ENCODE measurements at places on chromosomes 4 and X.

DNA sequence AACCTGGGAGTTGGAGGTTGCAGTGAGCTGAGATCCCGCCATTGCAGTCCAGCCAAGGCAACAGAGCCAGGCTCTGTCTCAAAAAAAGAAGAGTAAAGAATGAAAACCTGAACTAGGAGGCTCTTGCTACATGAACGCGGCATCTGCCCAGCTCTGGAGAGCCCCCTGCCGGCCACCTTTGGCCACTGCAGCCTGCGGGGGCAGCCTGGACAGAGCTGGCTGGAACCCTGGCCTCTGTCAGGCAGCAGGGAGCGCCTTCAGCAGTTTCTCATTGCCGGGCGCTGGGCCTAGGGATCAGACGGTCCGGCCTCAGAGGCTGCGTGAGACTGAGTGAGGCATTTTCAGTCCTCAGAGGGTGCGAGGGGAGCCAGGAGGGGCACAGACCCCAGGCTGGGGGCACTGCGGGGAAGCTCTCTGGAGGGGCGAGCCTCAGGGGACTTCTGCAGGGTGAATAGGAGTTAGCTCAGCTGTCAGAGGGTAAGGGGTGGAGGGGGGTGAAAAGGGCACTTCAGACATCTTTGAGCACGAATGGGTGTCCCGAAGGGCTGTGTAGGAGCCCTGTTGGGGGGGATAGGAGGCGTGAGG lies 17.5 kb downstream of the DOK7 start:
- DNase-seq: peak; percentile 82

GRCh38 chr4:25658357-25658771 lies 2.7 kb downstream of the SLC34A2 start:
- no peak for DNase-seq

DNA sequence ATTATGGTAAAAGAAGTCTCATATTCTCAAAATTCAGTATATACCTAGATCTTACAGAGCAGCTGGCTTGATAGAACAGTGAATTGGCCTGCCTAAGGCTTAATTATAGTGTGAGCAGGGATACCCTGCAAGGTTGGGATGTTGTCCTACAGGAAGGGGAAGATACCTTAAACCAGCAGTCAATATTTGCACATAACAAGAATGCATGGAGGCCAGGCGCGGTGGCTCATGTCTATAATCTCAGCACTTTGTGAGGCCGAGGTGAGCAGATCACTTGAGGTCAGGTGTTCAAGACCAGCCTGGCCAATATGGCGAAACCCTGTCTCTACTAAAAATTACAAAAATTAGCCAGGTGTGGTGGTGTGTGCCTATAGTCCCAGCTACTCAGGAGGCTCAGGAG lies 58.7 kb upstream of the ABCG2 start:
- DNase-seq: no peak

DNA sequence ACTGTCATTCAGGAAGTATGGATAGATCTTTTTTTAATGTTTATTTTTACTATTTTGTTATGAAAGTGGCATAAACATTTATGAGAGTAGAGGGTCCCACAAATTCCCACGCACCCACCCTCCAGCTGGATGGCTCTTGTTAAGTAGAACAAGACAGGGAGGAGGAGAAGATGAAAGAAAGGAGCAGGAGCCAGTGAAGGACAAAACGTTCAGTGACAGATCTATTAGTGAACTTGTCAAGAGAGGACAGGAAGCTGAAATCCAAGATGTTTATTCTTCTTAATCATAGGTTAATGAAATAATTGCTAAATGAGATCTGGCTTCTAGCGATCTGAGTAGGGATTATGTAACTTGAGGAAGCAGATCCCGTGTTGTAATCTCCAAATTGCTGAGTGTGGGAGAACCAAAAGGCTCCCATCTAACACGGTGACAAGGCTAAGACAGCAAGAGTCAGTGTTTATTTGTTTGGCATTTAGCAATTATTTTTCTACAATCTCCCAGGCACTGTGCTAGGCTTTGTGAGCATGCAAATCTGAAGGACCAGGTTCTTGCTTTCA lies 162.5 kb downstream of the SHROOM3 start:
- DNase-seq: no peak

DNA sequence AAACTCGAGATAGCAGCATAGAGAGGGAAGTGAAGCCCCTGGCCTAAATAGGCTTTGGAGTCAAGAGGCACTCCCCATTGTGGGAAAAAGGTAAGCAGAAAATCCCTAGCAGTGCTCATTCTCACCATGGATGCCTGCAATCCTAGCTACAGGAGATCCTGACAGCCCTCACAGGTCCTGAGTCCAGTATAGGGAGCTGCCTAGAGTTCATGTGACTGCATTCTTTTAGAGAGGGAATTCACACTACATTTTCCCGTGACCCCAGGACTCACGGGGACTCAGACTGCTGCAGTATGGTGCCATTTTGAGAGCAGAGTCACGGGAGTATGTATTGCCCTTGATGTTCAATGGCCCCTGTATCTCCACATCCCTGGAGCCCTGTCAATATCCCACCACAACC lies 82.4 kb downstream of the MAGED1 start:
- DNase-seq: no peak

GRCh38 chrX:42385730-42386129 lies 392.2 kb downstream of the PPP1R2C start:
- DNase-seq: no peak

- DNase-seq: no peak
These were observed 18.2 kb downstream of the MRPL1 start for GRCh38 chr4:77880784-77881183.

GRCh38 chr4:23365086-23365485 lies 524.8 kb downstream of the PPARGC1A start:
- DNase-seq: no peak

GRCh38 chr4:169305651-169306050 lies 34.9 kb upstream of the SH3RF1 start:
- DNase-seq: no peak

DNA sequence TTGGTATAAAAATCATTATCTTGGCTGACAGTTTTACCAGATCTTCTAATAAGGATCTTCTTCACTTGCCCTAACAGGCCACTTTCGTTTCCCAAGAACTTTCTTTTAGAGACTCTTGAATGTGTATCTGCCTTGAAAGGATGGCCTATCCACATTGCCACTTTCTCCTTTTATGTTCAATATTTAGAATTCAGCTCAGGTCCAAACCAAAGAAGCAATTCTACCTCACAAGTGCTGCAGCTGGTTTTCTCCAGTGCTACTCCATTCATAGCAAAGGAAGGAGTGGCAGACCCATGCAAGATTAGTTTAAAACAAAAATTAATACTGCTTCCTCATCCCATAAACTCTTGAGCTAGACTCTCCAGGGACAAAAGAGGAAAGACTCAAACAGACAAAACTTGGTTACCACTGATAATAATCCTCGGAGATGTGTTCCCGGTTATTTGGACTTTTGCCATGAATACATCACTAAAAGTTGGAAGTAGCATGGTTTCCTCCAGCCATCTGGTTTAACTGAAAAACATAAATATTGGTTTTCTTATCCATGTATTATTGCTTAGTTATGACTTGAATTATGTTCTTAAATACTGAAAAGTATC lies 401.8 kb downstream of the PABPC4L start:
- DNase-seq: no peak

DNA sequence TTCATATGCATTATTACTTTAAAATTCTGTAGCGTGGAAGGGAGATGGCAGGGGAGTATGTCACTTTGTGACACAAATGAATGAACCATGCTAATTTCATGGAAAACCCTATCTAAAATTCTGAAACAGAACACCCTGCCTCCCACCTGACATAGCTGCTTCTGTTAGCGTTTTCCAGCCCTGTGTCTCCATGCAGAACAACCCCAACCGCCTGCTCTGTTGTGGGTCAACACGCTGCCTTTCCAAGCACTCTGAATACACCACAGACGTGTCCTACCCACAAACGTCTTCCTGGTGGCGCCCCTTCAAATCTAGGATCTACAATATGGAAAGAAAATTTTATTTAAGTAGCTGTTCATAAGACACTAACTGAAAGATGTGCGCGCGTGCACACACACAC lies 238.6 kb downstream of the TRIML1 start:
- no peak for DNase-seq

- no peak for DNase-seq
These were observed 88.7 kb downstream of the SLC16A2 start for GRCh38 chrX:74509989-74510388.

GRCh38 chr4:110970642-110971041 lies 347.8 kb upstream of the PITX2 start:
- DNase-seq: no peak

- DNase-seq: no peak
These were observed 171.9 kb downstream of the GUCY2F start for GRCh38 chrX:109310031-109310430.

GRCh38 chr4:17480210-17480927 lies 31.5 kb downstream of the QDPR start:
- DNase-seq: no peak

DNA sequence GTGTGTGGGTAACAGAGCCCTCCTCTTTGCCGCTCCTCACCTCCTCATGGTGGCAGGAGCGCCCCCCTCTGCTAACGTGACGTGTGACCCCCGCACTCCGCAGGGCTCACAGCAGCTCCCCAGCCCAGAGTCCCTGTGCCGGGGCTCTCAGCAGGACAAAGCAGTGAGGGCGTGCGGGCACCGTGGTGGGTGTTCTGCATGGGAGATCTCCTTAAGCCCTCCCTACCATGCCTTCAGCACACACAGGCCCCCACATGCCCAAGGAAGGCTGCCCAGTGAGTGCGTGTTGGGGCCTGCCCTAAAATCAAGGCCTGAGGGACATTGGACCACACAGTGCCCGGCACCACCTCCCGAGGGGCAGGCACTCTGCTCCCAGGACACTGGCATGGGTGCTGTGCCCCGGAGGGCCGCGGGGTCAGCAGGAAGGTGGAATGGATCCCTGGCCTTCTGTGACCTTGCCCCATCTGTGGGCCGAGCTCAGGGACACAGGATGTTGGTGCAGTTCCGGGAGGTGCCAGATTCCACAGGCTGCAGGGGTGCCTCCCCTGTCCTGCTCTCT lies 10.1 kb downstream of the PSAPL1 start:
- no peak for DNase-seq

- no peak for DNase-seq
These were observed 24.8 kb downstream of the KLF3 start for GRCh38 chr4:38688676-38689355.

GRCh38 chr4:184728858-184729257 lies 5.0 kb downstream of the CENPU start:
- no peak for DNase-seq

DNA sequence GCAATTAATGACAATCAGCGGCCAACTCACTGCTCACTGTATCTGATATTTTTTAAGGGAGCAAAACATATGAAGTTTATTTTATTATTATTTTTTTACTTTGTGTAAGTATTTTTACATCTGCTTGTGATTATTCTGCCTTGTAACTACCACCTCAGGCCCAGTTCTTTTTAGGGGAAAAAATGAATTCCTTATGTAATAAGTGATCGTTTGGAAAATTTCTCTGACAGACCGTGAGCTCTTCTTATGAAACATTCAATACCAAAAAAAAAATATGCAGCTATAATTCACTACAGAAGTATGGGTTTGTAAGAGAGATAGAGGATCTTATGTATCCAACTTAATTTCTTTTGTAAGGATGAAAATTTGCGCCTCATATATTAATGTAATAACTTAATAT lies 33.5 kb upstream of the STOX2 start:
- no peak for DNase-seq

DNA sequence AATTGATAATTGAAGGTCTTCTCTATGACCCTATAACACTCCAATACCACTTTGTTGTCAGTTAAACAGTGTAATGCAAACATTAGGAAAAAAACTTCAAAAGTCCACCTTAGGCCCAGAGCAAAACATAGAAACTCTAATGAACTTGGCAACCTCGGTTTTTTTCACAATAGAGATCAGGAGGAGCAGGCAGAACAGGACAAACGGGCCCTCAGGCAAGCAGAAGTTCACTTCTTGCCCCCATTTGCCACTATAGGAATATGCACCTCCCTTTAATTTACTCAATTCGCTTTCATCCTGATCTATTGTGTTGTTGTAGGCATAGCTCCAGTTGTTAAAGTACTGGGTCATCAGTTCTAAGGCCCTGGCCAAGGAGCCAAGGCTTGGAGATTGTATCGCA lies 18.2 kb downstream of the ACOX3 start:
- no peak for DNase-seq

GRCh38 chr4:48909697-48910096 lies 3.1 kb upstream of the OCIAD2 start:
- DNase-seq: peak; percentile 77

DNA sequence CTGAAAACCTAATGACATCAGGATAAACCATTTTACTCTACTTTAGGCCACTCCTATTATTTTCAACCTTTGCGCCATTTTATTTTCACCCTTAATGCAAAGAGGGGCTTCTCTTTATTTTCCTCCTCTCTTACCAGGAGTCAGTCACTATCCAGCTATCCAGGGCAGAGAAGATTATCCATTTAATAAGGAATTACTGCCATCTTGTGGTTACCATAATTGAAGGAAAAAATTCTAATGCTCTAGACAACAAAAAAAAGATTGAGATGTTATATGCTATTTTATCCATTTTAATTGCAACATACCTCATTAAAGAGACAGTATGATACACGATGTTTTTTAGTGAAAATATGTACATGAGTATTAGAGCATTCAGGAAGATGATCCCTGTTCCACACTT lies 514.5 kb upstream of the FAM241A start:
- DNase-seq: no peak

- DNase-seq: no peak
These were observed 183.7 kb downstream of the SPATA18 start for GRCh38 chr4:52234561-52235440.

DNA sequence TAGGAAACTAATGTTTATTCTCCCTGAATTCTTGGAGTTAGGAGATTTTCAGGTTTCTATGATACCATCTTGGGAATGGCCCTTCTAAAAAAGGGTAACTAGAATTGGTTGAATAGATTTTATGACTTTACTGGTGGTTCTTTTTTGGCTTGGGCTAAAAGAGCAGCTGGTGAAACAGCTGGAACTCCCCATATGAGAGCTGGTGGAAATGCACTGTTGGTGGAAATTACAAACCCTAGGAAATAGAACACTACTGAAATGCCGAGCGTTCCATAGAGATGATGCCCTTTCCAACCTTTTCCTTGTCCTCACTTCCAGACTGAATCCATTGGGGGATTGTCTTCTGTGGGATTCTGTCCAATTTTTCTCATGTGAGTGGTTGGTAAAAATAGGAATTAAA lies 139.5 kb downstream of the STIM2 start:
- DNase-seq: no peak

DNA sequence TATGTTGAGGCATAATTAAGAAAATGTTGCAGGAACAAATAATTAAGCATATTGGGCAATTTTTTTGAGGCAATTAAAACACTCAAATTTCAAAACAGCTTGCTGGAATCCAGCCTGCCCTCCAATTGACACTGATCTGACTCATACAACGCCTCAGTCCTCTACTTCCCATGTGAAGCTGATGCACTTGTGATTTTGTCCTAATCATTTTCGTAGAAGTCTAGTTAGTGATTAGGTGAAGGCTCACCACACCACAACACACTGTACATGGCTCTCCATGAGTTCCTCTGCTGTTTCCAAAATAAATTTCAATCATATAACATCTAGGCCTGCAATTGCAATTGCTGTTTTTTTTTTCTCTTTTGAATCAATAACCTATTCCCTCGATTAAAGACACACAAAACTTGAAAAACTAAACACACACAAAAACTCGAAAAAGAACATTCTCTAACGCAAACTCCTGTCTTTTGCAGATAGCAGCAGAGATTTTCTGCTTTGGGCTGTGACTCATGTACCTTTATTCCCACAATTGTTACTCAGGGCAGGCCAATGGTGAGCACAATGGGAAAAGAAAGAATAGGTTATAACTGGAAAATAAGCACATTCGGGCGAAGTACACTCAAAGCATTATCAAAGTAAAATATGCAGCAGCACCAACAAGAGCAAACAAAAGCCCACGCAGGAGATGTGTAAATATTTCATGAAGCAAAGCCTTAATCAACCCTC lies 1.7 kb downstream of the GPRIN3 start:
- DNase-seq: no peak

- DNase-seq: no peak
These were observed 163.9 kb upstream of the KIT start for GRCh38 chr4:54493862-54494261.

Measured in stimulated activated naive CD8-positive, alpha-beta T cell treated with anti-CD3 and anti-CD28 coated beads, Interleukin-15, amount 100 ng/mL, for 72 hours (primary cell).